Stimulated activated CD4-positive, alpha-beta T cell treated with anti-CD3 and anti-CD28 coated beads, TNF-alpha, amount 100 ng/mL, for 1 hour (primary cell): ENCODE measurements at places on chromosomes 5 and 9.

DNA sequence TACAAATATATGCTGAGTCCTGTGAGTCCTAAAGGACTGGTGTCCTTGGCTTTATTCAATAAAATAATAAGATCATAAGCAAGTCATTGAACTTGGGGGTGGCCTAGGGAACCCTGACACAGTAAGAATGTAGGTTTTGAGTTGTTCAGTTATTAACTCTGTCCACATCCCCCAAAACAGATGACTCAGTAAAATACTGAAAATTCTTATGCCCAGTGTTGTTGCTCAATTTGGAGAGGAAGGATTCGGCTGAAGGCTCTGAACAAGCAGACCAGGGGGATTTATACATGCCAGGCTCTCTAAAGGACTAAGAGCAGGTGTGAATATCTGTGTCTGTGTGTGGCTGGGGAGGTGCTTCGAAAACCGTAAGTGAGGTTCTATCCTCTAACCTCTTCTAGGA is 173.7 kb downstream of the RMI1 start:
- DNase-seq, result no peak

DNA sequence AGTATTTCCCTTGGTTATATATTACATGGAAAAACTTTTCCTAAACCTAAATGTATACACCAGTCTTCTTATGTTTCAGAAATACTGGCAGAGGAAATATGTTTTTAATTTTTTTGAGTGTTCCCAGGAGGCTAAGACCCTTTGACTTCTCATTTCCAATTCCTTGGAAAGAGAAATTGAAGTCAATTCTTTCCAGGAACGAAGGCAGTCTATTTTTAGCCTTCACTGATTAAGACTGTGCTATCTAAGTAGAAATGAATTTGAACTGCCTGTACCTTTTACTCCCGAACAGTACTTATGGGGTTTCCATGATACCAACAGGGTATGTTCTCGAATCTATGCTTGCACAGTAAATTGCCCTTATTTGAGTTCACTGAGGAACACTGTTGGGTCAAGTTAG is 340.3 kb upstream of the CD180 start:
- DNase-seq, result no peak

- DNase-seq, result no peak
Observed at GRCh38 chr5:91030521-91031401, 352.4 kb downstream of the ARRDC3 start.

GRCh38 chr9:115681585-115681984 is 472.0 kb upstream of the PAPPA start:
- DNase-seq, result no peak

DNA sequence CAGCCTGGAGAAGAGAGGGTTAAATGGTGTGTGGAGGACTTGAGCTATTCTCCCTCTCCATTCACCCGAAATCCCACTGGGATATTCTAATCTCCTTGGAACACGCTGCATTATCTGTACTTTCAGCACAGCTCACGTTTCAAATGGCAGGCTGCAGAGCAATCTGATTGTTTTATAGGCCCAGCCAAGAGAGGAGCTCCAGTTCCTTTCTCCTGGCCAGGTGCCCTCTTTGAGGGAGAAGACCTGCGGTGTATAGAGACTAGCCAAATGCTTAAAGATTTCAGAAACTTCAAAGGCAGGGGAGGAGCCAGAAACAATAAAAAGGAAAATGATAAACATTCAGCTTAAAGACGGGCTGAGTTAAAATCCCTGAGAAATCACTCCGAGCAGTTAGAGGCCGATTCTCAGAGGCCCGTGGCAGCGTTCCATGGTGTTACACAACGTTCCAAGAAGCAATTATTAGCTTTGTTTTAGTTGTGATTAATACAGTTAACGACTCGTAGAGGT is 564.0 kb upstream of the KLF4 start:
- no peak for DNase-seq

DNA sequence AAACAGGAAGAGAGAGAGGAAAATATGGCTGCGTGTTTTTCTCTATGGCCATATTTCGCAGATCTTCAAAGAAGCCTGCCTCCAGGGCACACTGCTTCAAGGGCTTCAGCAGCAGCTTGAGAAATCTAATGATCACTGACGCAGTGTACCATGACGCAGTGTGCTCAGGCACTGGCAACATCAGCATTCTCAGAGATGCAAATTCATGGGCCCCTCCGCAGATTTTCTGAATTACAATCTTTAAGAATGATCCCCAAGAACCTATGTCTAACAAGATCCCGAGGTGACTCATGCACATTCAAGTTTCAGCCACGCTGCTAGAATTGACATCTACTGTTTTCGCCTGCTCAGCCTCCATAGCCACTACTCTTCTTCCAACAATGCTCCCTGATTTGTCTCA is 143.9 kb upstream of the ZNF366 start:
- DNase-seq, result no peak

GRCh38 chr5:53133020-53133419 is 23.5 kb upstream of the MOCS2 start:
- no peak for DNase-seq

GRCh38 chr5:110031402-110032140 is 341.8 kb downstream of the MAN2A1 start:
- no peak for DNase-seq

- no peak for DNase-seq
Observed at GRCh38 chr5:143886096-143886495, 74.1 kb downstream of the HMHB1 start.

DNA sequence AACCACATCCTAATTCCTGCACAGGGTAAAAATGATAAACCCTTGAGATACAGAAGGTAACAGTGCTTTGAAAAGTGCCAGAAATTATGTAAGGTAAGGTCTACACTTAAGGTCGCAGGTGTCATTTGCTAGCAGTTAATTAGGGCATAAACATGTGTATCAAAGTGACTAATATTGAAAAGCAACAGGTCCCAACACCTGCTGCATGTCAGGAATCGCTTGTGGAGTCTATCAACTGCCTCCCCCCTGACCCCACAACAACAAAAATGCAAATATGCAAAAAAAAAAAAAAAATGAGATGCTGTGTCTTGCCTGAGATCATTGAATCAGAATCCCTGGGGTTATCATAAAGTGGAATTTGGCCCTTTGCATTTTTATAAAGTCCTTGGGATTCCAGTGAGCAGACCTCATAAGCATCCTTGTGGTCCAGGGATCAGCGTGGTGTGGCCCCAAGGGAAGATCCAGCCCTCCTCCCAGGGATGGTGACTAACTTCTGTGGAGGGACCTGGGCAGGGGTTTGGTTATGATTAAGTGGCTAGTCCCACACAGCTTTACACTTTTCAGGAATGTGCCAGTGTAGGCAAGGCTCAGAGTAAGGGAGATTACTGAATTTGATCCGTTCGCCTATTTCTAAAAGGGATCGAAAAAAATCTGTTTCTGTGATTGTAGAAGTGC is 92.5 kb upstream of the TNFSF8 start:
- DNase-seq, result no peak
